ENCODE measurements at places on chromosomes 7 and 10. TPM values are rescaled to one million over a fixed set of nuclear protein-coding genes. Genes with fewer than 3 reads are reported as not detected.

DNA sequence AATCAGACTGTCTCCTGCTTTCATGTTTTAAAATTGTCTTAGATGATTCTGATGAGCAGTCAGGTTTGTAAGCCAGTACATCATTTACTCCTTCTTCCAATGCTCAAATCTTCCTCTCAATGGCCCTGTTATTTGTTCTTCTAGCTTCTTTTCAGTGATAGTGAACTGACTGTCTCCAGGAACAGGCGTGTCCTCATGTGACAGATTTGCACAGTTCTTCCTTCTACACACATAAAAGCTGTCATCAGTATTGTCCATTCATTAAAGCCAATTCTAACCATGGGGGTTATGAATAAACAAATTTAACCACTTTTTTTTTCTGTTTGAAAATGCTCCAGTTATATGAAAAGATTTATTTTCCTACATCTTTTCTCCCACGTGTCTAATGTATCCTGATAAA, 308.7 kb upstream of the SORCS1 start:
- no peak for DNase-seq

Gene ASZ1
- polyA plus RNA-seq, result not detected

GRCh38 chr7:131504157-131504899, 52.1 kb downstream of the PODXL start:
- DNase-seq, result no peak

DNA sequence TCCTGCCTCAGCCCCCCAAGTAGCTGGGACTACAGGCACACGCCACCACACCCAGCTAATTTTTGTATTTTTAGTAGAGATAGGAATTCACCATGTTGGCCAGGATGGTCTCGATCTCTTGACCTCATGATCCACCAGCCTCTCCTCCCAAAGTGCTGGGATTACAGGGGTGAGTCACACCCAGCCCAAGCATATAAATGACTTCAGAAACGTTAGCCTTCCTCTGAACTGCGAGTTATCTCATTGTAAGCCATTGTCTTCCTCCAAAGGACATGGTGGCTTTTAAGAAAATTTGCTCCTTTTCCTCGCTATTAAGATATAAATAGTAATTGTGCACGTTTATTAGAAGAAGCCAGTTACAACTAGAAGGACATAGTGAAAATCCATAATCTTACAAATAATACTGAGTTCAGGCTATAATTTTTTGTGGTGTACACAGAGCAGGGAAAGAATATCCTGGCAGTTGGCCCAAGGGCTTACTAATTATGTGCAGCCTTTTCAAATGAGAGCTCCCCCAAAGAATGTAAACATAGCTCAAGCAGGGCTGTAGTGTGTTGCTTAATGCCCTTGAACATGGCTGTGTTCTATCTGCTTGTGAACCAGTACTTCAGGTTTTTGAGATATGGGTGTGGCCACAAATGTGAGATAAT, 495.8 kb downstream of the PARD3 start:
- DNase-seq, result no peak

DNA sequence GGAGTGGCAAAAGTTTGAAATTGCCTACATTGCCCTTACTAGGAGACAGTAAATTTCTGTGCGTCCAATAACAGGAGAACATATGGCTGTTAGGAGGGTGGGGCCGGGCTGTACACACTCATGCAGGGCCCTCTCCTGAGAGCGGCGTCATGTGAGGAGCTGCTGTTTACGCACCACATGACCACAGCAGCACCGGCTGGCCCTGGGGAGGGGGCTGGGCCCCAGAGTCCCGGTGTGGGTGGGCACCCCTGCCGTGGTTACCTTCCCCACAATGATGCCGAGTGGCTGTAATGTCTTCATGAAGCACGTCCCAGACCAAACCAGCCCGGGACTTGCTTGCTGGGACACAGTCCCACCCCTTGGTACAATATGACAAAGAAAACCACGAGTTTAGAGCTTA, 308.7 kb downstream of the DNAJB6 start:
- no peak for DNase-seq

Gene TMEM225B
- 0.38 TPM for polyA plus RNA-seq

Gene IL6
- polyA plus RNA-seq, result 5.3 TPM

- no peak for DNase-seq
These were observed 2.1 kb downstream of the WEE2 start for GRCh38 chr7:141710301-141710700.

Gene DNAJC1
- polyA plus RNA-seq, result 15.6 TPM

DNA sequence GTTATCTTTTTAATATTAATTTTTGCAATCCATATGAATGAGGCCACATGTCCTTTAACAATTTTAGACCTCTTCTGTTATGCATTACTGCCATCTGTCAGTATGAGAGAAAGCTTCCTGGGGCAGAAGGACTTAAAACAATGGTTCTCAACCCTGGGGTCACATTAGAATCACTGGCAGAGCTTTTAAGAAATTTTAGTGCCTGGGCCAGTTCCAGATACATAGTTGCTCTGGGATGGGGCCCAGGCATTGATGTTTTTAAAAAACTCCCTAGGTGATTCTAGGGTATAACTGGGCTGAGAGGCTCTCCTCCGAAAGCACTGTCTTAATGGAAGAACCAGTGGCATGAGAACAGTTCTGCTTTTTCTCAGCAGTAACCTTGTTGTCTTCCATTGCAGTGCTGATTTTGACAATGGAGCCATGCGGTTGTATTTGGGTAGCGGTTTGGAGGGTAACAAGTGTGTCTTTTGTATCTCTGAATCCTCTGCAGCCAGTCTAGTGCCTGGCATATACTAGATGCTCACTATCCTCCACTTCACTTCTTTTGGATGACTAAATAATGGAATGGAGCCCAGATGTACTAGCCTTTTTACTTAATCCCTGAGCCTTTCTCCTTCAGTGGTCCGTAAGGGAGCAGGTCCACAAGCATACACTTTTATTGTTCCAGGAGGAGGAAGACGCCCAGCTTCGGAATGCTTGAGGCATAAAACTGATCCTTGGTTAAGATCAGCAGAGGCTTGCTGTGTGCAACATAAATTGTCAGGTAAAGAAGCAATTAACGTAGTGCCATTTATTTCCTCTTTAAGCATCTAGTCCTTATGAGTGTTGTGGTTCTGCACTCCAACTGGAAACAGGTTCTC, 227.1 kb downstream of the AUTS2 start:
- DNase-seq, result no peak

- DNase-seq, result no peak
These were observed 91.3 kb upstream of the TMEM106B start for GRCh38 chr7:12119620-12120303.

GRCh38 chr10:130224228-130224627, 88.0 kb downstream of the GLRX3 start:
- peak; percentile 19 for DNase-seq

- DNase-seq, result no peak
These were observed 11.9 kb downstream of the ANTXRL start for GRCh38 chr10:46298477-46299285.

GRCh38 chr7:38699471-38699870, 68.3 kb upstream of the AMPH start:
- no peak for DNase-seq

- DNase-seq, result no peak
These were observed 171.6 kb upstream of the MKI67 start for GRCh38 chr10:128297709-128298378.

GRCh38 chr10:131061216-131061615, 250.3 kb downstream of the TCERG1L start:
- no peak for DNase-seq

DNA sequence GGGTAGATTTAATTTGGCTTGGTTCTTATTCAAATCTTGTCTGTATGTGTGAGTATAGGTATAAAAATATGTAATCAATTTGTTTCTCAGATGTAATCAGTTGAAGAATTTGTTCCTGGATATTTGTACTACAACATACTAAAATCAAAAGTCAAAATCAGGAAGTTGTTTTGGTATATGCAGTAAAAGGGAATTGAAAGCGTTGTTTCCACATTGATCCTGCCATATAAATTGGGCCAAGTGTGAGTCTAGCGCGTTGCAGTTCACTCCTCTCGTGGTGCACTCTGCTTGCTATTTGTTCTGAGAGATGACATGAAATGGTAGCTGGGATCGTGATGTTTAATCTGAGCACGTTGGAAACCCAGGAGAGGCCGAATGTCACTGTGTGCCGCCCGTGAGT, 55.9 kb downstream of the SHH start:
- DNase-seq, result no peak

Gene RPEL1
- not detected for polyA plus RNA-seq

GRCh38 chr7:73737491-73738219, 947 bp downstream of the ABHD11 start:
- DNase-seq, result no peak

- no peak for DNase-seq
These were observed 732.1 kb upstream of the C7orf33 start for GRCh38 chr7:147858421-147858820.

Gene SUPV3L1
- polyA plus RNA-seq, result 34.5 TPM

GRCh38 chr10:95536017-95536416, 25.2 kb downstream of the SORBS1 start:
- DNase-seq, result peak; percentile 95

DNA sequence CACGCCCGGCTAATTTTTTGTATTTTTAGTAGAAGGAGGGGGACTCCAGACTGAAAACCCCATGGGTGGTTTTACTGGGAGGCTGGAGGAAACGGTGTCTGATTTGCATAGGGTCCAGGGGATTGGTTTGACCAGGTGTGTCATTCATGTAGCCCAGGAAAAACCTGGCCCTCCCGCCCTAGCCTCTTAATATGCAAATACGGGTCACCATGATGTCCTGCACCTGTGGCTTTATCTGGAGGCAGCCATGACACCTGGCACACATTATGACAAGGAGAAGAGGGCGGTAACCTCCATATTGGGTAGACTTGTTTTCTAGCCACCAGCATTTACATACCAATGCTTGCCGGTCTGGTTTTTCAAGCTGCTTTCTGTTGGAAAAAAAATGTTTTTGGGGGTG, 68.0 kb downstream of the TRIL start:
- no peak for DNase-seq

DNA sequence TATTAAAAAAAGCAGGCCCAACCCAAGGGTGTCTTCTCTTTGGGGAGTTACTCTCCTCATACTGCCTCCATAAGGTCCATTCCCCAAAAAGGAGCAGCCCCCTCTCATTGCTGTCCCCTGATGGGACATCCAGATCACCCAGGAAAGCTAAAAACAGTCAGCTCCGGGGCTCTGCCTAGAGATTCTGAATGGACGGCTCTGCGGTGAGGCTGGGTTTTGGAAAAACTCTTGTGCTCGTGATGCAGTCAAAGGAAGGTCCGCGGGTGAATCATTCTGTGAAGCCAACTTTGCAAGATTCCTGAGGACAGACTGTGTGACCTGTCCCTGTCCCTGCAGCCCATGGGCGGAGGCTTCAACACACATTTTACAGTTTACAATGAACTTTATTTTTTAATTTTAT, 351.5 kb downstream of the TYW1 start:
- peak; percentile 26 for DNase-seq

DNA sequence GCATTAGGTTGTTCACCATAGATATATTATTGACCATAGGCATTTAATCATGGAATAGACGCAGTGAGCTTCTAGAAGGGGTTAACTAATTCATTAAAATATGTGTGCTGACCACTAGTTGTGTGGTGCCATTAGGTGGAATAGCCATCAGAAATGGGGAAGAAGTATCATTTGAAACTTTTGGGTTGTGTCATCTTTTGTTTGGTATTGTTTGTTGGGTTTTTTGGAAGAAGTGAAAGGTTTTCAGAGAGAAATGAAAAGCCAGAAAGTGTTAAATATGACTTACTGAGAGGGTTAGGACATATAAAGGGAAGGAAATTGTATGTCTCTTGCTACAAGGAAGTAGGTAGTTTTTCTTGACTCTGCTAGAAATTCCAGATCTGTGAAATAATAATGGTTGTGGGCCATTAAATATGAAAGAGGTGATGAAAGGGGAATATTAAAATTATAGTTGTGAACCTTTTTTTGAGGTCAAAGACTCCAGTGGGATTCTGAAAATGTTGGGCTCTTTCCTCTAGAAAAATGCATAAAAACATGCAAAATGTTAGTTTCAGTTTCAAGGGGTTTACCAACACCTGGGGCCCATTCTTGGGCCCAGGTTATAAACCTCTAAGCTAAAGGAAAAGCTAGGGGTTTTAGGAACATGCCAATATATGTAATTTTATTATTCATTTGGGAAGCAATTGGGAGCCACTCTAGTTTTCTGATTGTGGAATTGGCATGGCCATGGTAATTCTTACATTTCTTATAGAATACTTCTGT, 348.5 kb downstream of the BBS9 start:
- no peak for DNase-seq

- no peak for DNase-seq
These were observed 5.7 kb upstream of the VIM start for GRCh38 chr10:17222329-17222728.

DNA sequence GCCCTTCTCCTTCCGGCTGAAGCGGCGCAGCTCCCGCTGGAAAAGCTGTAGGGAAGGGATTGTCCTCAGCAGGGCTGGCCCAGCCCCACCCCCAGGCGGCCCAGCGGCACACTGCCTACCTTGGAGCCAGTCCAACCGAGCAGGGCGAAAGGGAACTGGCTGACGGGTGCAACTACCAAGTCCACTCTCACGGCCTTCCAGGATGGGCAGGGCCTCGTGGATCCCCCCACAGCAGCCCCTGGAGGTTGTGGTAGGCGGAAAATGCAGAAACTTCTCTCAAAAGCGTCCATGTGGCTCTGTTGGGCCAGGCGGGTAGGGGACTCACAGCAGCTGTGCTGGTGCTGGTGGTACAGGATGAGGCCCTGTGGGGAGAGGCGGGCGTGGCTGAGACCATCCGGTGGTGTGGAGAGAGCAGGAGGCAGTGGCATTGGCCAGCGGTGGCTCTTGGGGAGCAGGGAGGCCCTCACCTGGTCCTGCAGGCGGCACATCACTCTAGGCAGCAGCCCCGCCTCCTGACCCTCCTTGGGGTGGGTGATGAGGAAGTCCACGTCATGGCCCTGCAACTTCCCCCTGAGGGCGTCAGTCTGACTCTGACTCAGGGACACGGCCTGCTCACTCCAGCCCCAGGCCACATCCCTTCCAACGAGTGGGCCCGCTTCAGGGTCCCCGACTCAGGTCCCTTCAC, 8.4 kb upstream of the PGAM2 start:
- DNase-seq, result peak; percentile 91

Gene TWIST1
- 1.8 TPM for polyA plus RNA-seq

DNA sequence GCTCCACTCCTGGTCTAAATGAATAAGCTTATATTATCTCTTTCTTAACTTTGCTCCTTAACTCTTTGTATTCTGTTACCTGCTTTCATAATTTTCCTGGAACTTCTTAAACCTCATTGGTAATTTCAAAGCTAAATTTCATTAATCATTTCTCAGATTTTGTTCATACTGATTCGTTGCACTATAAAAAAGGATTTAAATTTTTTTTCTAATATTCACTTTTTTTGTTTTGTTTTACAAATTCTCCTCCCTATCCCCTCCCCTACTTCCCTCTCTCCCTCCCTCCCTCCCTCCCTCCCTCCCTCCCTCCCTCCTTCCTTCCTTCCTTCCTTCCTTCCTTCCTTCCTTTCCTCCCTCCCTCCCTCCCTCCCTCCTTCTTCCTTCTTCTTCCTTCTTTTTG, 14.7 kb downstream of the ST7 start:
- DNase-seq, result no peak

Gene MKI67
- polyA plus RNA-seq, result 29.0 TPM

- no peak for DNase-seq
These were observed 122.7 kb downstream of the MAD1L1 start for GRCh38 chr7:2109936-2110609.

DNA sequence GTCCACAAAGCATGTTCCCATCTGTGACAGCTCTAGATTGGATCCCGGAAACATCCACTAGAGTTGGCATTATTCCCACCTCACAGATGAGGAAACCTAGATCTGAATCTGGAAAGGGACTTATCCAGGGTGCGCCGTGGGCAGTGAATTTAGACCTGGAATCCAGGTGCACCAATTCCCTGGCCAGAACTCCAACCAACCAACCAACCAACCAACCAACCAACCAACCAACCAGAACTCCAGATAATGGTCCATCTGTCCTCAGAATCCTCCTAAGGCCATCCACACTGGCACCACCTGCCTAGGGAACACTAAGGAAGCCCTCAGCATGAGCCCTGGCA, 42.0 kb upstream of the ZMIZ1 start:
- DNase-seq, result no peak

Data from sigmoid colon (tissue), 7 donors.